ENCODE measurements at places on chromosomes 1 and 21.

- DNase-seq: no peak
Measured at GRCh38 chr21:14615359-14615974, 69.4 kb upstream of the SAMSN1 start.

GRCh38 chr1:23169727-23170335 lies 1.2 kb upstream of the LUZP1 start:
- peak; percentile 15 for DNase-seq

GRCh38 chr1:53583021-53583867 lies 124.0 kb downstream of the DMRTB1 start:
- DNase-seq: no peak

GRCh38 chr1:65449214-65449823 lies 28.9 kb downstream of the LEPR start:
- DNase-seq: no peak

DNA sequence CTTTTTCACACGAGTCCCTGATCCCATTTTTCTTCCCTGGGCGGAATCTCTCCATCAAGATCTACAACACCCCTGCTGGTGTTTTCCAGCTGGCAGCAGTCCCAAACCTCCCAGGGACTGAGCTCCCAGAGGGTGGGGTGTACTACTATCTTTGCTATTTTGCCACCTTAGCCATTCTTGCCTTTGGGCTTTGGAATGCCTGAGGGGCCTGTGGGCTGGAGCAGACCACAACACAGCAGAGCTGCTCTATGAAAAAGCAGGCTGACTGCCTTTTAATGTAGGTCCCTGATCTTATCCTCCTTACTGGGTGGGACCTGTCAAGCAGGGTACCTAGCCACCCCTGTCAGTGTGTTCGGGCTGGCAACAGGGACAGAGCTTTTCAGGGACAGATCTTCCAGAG lies 91.9 kb downstream of the KCNT2 start:
- DNase-seq: no peak

GRCh38 chr21:41873005-41873404 lies 6.1 kb downstream of the PRDM15 start:
- no peak for DNase-seq

GRCh38 chr1:246790364-246790763 lies 66.2 kb downstream of the SCCPDH start:
- DNase-seq: no peak

- DNase-seq: no peak
Measured at GRCh38 chr21:38990424-38990794, 184.7 kb downstream of the ETS2 start.

GRCh38 chr1:190172651-190173430 lies 304.8 kb downstream of the BRINP3 start:
- no peak for DNase-seq

DNA sequence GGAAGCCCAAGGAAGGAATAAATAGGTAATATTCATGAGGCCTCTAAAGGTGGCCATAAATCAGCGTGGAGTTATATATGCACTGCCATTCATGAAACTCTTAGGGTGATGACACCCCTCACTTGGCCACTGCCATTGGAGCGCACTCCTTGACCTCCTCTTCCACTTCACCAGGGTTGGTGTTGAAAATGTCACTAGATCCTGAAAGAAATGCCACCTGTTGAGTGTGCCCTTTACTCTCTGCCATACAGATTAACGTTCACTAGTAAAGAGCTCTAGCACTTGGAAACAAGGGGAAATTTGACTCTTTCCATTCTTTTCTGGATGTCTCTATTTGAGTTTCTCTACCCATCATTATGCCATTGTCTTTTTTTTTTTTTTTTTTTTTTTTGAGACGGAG lies 83.5 kb upstream of the GREM2 start:
- no peak for DNase-seq

DNA sequence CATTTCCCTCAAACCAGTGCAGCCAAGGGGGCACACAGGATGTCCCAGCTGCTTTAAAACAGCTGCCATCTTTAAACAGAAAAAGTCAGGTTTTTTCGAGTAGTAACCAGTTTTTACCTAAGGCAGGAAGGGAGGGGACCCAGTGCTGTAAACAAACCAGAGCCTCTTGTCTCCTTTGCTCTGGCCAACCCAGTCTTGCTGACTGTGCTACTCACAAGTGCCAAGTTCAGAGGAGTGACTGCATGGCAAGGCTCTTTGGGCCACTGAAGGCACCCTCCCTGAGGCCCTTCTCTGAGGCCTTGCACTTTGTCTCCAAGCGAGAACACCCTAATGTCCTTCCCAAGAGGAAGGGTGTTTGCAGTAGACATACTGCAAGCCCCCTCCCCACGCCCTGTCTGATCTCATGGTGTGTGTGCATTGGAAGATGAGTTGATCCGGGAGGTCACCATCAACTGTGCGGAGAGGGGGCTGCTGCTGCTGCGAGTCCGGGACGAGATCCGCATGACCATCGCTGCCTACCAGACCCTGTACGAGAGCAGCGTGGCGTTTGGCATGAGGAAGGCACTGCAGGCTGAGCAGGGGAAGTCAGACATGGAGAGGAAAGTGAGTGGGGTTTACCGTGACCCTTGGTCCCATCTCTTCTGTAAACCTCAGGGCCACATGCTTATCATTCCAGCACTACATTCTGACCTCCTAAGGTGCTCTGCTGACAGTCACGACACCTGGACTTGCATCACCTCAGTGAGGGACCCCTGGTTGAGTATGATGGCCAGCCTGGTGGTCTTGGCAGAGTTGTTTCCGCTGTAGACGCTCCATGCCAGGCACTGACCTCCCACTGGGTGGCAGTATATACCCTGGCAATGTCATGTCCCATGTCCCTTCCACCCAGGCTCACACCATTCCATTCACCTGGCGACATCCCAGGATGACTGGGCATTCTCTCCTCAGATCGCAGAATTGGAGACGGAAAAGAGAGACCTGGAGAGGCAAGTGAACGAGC lies 4.7 kb downstream of the DNALI1 start:
- DNase-seq: peak; percentile 46

DNA sequence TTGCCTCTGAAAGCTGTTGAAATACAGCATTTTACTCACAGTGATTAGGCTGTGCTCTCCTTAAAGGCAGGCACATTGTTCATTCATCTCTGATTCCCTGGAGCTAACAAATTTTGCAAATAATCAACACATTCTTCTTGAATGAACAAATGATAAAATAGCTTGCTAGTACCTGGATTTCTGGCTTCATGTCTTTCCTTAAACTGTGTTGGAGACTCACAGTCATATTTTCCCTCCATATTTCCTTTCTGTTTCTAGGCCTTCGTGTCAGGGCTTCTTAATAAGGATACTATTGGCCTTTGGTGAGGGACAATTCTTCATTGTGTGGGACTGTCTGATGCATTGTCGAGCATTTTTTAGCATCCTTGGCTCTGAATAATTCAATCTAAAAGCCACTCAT lies 9.7 kb downstream of the HSD11B1 start:
- no peak for DNase-seq

GRCh38 chr1:93778457-93778856 lies 96.8 kb upstream of the BCAR3 start:
- no peak for DNase-seq

- no peak for DNase-seq
Measured at GRCh38 chr1:228295201-228295600, 87.4 kb downstream of the OBSCN start.

DNA sequence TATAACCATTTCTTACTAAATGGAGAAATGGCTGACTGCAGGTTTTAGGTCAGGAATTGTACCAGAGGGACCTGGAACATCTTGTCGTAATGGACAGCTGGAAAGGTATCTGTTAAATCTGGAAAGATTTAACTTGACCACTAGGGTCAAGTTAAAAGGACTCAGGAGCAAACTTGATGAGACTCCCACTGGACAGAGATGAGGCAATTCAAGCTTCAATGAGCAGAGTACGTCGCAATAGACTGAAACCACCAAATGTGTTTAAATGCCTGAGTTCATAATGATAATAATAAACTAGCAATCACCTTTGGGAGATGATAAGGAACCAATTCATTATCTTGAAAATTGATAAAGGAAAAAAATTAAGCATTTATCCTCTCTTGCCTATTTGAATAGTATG lies 8.7 kb downstream of the IFNLR1 start:
- DNase-seq: no peak

DNA sequence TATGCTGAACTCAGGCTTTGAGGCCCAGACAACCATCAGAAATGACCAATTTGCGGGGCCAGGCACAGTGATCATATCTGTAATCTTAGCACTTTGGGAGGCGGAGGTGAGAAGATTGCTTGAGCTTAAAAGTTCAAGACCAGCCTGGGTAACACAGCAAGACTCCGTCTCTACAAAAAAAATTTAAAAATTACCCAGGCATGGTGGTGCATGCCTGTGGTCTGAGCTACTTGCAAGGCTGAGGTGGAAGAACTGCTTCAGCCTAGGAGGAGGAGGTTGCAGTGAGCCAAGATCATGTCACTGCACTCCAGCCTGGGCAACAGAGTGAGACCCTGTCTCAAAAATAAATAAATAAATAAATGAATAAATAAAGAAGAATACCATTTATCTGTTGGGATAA lies 156.5 kb downstream of the EIF4G3 start:
- no peak for DNase-seq

DNA sequence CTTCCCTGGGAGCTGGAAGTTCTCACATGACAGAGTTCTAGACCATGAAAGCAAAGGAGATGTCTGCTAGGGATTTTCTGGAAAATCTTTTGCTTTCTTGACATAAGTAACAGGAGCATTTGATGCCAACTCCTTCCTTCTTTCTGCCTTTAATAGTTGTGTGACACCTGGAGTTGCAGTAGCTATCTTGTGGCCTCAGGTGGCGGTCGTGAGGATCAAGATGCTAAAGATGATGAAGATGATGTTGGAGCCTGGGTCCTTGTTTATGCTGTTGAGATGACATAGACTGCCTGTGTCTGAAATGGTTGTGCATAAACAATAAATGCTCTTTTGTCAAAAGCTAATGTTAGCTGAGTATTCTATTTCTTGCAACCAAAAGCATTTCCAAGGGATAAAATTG lies 32.7 kb upstream of the KIRREL1 start:
- no peak for DNase-seq

- DNase-seq: no peak
Measured at GRCh38 chr1:220797553-220797952, 10.8 kb downstream of the MTARC1 start.

- no peak for DNase-seq
Measured at GRCh38 chr1:106768077-106768476, 288.4 kb upstream of the PRMT6 start.

DNA sequence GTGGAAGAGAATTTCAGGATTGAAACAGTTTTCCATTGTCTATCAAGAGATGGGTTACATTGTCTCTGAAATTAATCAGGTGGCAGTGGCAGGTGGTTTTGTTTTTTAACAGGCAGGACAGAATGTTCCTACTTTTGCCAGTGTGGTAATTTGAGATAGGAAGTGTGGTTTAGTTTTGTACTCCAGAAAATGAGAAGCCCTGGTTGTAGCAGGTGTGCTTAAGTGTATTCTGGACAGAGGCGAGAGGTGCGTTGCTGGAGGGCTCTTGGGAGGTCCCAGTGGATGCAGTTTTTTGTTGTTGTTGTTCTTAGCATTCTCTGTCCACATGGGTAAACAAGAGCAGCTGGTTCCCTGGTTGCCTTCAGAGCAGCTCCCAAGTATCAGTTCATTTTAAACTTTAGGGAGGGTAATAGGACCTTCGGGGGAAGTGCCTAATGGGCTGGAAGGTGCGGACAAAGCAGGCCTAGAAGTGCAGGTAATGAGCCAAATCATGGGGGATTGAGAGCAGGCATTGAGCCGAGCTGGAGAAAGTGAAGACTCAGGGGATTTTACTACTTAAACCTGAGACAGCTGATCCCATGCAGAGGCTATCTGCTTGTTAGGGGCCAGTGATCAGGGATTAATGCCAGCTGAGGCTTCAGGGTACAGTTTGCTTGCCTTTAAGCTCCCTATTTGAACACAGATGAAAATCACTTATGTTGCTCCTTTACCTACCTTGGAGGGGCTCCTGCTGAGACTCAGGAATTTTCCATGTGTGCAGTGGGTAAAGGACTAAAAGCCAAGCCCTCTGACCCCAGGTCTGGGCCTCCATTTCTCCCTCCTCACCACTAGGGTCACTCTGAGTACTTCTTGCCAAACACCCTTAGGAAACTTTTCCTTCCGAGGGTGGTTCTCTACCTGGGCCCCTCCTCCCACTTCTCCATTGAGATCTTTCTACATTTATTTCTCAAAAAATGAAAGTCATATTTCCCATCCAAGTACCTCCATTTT lies 6.1 kb downstream of the PFKFB2 start:
- DNase-seq: no peak

DNA sequence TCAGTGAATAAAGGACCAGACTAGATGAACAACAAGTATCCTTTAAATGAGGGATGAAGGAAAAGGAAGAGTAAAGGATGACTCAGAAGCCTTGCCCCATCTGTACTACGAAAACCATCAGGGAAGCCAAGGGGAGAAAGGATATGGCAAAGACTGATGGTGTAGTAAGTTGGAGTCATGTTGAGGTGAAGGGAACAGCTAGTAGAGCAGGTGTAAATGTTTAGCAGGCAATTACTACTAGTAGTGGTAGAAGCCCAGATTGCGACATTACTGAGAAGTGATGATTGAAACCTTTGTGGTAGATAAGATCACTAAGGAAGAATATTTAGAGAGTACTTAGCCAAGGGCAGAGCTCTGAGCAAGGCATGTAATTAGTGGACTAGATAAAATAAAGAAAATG lies 84.0 kb downstream of the PHTF1 start:
- no peak for DNase-seq

DNA sequence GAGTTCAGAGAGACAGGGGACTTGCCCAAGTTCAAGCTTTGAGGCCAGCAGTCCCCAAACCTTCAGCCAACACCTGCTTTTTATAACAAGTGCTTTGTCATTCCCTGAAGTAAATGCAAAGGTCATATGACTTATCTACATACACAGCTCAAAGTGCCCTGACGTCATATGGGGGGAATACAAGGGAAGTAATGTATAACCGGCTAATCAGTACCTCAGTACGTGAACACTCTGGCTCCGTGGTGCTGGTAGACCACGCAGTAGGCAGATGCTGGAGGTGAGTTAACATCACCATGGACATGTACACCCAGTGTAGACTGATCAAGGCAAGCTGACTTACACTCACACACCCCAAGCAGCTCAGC lies 60.0 kb downstream of the BACE2 start:
- DNase-seq: no peak

DNA sequence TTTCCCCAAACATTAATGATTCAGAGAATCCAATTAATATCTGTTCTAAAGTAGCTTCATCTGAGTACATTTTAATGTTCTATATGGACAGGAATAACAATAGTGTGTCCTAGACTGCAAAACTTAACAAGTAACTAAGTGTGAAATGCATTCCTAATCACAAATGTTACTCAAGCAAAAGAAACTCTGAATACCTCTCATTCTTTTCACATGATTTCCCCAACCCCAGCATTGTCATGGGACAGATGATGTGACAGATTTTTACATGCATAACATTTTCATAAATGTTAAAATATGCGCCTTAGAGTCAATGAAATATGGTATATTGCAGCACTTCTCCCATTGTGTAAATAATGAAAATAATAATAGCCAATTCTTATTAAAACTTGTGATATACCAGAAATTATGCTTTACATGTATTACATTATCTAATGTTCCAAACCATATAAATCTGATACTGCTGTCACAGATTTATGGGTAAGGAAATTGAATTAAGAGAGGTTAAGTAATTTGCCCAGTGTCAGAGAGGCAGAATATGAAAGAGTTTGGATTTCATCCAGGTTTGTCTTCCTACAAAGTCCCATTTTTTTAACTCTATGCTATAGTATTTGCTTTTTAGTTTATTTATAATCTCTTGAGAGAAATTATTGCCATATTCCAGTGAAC lies 269.4 kb downstream of the LRRC7 start:
- no peak for DNase-seq

GRCh38 chr1:36438715-36439114 lies 11.5 kb downstream of the OSCP1 start:
- no peak for DNase-seq

- no peak for DNase-seq
Measured at GRCh38 chr1:21552715-21553114, 43.5 kb downstream of the ALPL start.
